ENCODE measurements at places on chromosomes 12 and 14. TPM values are rescaled to one million over a fixed set of nuclear protein-coding genes. Genes with fewer than 3 reads are reported as not detected.
A peak's percentile ranks its signal among the peaks of the same experiment; 100 is the strongest.

GRCh38 chr12:79082595-79082994, 218.0 kb downstream of the SYT1 start:
- no peak for DNase-seq
- H3K27ac ChIP-seq, result no peak overlapping the region
- no peaks in the 10 kb centered on the region for H3K4me1 ChIP-seq
- H3K4me3 ChIP-seq, result no peak overlapping the region
- H3K27me3 ChIP-seq, result no peaks in the 10 kb centered on the region
- no peaks in the 10 kb centered on the region for H3K36me3 ChIP-seq

RHOJ gene
- total RNA-seq, result 11.9 TPM

DNA sequence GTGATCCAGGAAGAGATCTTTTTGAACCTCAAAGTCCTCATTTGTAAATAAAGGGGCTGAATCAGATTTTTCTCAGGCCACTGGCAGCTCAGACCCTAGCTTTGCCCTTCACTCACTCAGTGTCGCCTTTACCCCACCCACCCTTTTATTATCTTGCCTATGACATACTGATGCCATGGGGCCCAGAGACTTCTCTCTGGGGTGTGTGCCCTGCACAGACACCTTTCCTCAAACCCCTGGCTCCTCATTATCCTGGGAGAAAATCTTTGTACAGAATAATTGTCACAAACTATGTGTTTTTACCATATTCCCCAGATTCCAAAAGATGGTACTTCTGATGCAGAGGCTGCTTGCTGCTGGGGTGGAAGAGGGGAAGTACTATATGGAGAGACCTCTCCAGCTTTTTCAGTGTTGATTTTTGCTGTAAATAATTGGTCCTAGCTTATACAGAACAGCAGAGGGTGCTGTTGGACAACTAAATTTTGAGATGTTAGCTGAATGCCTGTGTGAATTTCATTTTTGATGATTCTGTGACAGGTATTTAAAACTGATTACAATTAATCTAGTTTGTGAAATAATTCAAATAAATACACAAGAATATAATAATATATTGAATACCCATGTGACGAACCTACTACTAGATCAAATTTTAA, 53.9 kb upstream of the DCD start:
- no peaks in the 10 kb centered on the region for H3K36me3 ChIP-seq
- peak; percentile 58 for DNase-seq
- no peak overlapping the region for H3K4me3 ChIP-seq
- H3K4me1 ChIP-seq, result no peaks in the 10 kb centered on the region
- H3K27me3 ChIP-seq, result no peaks in the 10 kb centered on the region

DNA sequence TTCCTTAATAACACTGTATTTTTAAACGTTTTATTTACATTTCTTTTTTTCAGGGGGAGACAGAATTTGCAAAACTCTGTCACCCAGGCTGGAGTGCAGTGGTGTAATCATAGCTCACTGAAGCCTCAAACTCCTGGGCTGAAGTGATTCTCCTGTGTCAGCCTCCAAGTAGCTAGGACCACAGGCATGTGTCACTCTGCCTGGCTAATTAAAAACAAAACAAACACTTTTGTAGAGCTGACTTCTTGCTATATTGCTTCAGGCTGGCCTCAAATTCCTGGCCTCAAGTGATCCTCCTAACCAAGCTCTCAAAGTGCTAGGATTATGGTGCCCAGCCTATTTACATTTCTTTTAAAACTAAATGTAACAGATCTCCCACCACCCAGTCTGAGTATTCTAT, 12.7 kb downstream of the CPSF6 start:
- DNase-seq, result no peak
- H3K4me3 ChIP-seq, result no peak overlapping the region
- no peak overlapping the region for H3K27ac ChIP-seq
- H3K4me1 ChIP-seq, result no peaks in the 10 kb centered on the region
- H3K36me3 ChIP-seq, result no peaks in the 10 kb centered on the region
- no peaks in the 10 kb centered on the region for H3K27me3 ChIP-seq

PTHLH gene
- total RNA-seq, result 7.7 TPM

DNA sequence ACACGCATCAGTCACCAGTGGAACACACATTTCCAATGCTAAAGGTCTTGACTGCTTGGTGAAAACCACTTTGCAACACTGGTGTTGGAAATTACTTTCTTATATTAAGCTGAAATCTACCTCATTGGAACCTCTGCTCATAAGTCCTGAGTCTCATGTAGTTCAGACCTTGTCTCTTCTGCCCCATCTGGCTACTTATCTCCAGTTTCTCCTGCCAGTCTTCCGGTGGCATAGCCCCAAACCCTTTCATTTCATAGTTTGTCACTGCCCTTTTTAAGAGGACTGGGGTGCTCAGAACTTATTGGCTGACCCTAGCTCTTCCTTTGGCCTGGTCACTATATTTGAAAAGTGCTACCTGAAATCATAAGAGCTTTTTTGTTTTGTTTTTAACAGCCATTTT, 43.7 kb downstream of the HELB start:
- H3K27me3 ChIP-seq, result no peaks in the 10 kb centered on the region
- H3K27ac ChIP-seq, result no peak overlapping the region
- no peaks in the 10 kb centered on the region for H3K36me3 ChIP-seq

DNA sequence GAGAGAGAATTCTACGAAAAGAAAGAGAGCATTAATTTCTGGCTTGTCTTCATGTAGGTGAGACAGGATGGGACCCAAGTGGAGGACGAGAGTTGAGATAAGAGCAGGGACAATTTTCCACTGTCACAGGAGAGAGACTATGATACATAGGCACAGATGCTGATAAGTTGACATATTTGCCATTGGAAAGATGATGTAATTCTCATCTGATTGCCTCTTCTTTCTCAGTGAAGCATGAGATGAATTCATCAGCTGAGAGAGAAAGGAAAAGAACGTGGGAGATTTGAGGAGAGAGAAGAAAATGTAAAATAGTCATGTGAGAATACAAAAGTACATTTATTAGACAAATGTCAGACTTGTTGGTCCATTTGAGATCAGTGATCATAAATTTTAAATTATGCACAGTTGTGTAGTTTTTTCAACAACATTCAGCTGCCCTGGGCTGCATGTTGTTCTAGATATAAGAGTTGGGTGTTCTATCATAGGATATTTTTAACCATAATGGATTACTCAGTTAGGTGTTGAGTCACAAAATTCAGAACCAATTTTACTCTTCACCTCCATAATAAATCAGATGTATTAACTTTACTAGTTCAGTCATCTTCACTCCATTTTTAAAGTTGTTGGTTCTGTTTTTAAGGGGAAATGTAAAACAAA, 222.9 kb downstream of the DPY19L2 start:
- no peaks in the 10 kb centered on the region for H3K4me1 ChIP-seq
- H3K36me3 ChIP-seq, result no peaks in the 10 kb centered on the region
- no peak overlapping the region for H3K4me3 ChIP-seq
- H3K27me3 ChIP-seq, result no peaks in the 10 kb centered on the region
- H3K27ac ChIP-seq, result no peak overlapping the region
- DNase-seq, result no peak

DNA sequence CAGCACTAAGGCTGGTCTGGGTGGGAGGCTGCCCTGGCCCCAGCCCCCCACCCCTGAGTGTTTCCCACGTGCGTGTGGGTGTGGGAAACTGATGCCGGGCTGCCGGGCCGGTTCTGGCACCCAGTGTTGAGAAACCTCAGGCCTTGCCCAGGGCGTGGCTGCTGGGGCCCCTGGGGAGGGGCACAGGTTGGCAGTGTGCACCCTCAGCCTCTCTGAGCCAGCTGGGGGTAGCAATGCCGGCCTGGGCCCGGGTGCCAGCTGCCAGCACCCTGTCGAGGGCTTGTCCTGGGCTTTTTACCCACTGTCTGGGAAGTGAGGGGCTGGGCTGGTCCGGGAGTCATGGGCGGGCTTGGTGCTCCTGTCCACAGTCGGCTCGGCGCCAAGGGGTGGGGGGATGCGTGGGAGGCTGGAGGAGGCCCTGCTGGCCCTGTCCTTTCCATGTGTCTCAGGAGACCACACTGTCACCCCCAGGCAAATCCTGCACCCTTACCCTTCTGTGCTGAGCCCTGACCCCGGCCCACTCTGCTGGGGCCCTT, 15.7 kb downstream of the ASPG start:
- H3K36me3 ChIP-seq, result peaks cover 2% of the 10 kb centered on the region
- no peak overlapping the region for H3K4me3 ChIP-seq
- no peak for DNase-seq
- no peak overlapping the region for H3K27ac ChIP-seq
- peaks cover 11% of the 10 kb centered on the region for H3K4me1 ChIP-seq

GRCh38 chr12:68340404-68341270, 8.5 kb upstream of the MDM1 start:
- H3K4me3 ChIP-seq, result no peak overlapping the region
- H3K27ac ChIP-seq, result no peak overlapping the region
- peaks cover 2% of the 10 kb centered on the region for H3K4me1 ChIP-seq
- no peak for DNase-seq

DNA sequence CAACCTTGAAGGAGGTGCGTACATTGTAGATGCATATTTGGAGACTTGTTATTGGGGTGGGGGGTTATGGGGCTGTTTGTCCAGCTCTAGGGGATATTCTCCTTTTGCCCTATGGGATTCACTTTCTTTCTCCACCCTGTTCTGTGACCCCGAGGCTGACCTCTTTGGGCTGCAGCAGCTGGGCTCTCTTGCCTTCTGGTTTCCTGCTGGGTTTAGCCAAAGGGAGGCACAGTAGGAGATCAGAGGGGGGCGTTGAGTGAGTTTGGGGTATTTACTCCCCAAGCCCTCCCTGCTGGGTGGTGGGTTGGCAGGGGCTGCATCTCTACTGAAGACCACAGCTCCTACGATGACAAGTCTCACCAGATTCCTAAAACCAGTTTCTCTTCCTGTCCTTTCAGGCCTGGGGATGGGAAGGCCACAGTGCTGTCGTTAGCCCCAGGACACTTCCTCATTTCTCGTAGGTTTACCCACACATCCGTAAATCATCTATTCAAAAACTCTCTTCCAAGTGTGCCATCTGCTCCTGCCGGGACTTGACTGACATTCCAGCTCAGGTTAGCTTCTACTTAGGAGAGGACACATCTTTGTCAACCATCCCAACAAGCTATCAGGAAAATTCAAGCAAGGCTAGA, 127.1 kb downstream of the TMEM30B start:
- H3K27me3 ChIP-seq, result no peaks in the 10 kb centered on the region
- H3K4me3 ChIP-seq, result no peak overlapping the region
- peaks cover 11% of the 10 kb centered on the region for H3K4me1 ChIP-seq

GRCh38 chr12:117026343-117026742, 72.9 kb downstream of the TESC start:
- peaks cover 52% of the 10 kb centered on the region for H3K36me3 ChIP-seq
- DNase-seq, result no peak
- no peak overlapping the region for H3K4me3 ChIP-seq
- no peaks in the 10 kb centered on the region for H3K27me3 ChIP-seq

DNA sequence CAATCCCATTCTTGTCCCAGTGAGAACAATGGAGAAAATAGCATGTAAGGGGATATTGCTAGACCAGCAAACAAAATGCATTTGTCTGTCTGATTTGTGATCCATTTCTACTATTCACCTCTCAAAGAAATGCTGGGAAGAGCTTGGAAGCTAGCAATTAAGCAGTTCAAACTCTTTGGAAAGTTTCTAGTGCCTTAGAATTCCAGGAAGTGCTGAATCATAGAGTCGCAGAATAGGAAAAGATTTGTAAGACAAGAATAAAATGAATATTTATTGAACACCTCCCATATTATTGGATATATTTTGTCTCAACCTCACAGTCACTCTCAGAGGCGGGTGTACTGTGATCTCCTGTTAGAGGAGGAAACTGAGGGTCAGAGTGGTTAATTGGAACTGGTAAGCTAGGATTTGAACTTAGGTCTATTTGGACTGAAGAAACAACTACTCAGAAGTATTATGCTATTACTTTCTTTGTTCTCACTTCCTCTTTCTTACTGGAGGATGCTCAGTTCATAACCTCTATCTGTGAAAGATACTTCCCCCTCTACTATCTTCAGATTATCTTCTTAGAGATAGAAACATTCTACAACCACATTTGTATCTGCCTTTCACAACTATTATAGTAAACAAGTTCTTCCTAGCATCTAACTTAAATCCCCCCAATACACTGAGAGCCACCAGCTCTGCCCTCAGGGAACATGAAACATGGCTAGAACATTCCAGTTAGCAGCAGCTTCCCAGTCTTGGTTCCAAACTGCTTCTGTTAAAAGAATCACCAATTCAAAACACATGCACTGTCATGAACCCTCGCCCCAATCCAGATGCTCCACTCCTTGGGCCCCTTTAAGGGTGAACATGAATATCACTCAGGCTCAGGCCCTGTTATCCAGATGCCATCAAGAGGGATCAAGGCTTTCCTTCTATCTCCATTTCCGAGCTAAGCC, 64.2 kb downstream of the DRAM1 start:
- no peak for DNase-seq
- H3K4me1 ChIP-seq, result no peaks in the 10 kb centered on the region
- no peaks in the 10 kb centered on the region for H3K36me3 ChIP-seq
- H3K27me3 ChIP-seq, result no peaks in the 10 kb centered on the region
- H3K27ac ChIP-seq, result no peak overlapping the region

GRCh38 chr12:54032627-54033100, at the start of gene HOXC5:
Gene HOXC5 (plus strand): TSS chr12:54033050. CDS start chr12:54033123, 73 bp downstream.
- H3K36me3 ChIP-seq, result peaks cover 46% of the 10 kb centered on the region
- peaks cover 2% of the 10 kb centered on the region for H3K27me3 ChIP-seq
- peak within 1 kb of the TSS; percentile 100 for H3K27ac ChIP-seq

TSHR gene
- total RNA-seq, result 3.7 TPM

- H3K27me3 ChIP-seq, result no peaks in the 10 kb centered on the region
- H3K4me3 ChIP-seq, result no peak overlapping the region
- no peak overlapping the region for H3K27ac ChIP-seq
- no peak for DNase-seq
- no peaks in the 10 kb centered on the region for H3K4me1 ChIP-seq
Observed at GRCh38 chr14:43407706-43408105, 1099.4 kb downstream of the FSCB start.

TAS2R19 gene
- total RNA-seq, result 15.9 TPM

- H3K27me3 ChIP-seq, result no peaks in the 10 kb centered on the region
- H3K4me1 ChIP-seq, result no peaks in the 10 kb centered on the region
- no peaks in the 10 kb centered on the region for H3K36me3 ChIP-seq
- H3K27ac ChIP-seq, result no peak overlapping the region
- H3K4me3 ChIP-seq, result no peak overlapping the region
Observed at GRCh38 chr14:35929186-35929585, 103.0 kb downstream of the BRMS1L start.

- no peak overlapping the region for H3K27ac ChIP-seq
- H3K4me1 ChIP-seq, result no peaks in the 10 kb centered on the region
- no peak for DNase-seq
- H3K27me3 ChIP-seq, result no peaks in the 10 kb centered on the region
- peaks cover 14% of the 10 kb centered on the region for H3K36me3 ChIP-seq
- no peak overlapping the region for H3K4me3 ChIP-seq
Observed at GRCh38 chr14:101019990-101020710, 116.6 kb upstream of the RTL1 start.

All from spinal cord (tissue), 10 donors.